ENCODE measurements at places on chromosomes 3 and 15.
A peak's percentile ranks its signal among the peaks of the same experiment; 100 is the strongest.

- DNase-seq = no peak
Measured at GRCh38 chr3:4749567-4750002, 229.7 kb upstream of the BHLHE40 start.

DNA sequence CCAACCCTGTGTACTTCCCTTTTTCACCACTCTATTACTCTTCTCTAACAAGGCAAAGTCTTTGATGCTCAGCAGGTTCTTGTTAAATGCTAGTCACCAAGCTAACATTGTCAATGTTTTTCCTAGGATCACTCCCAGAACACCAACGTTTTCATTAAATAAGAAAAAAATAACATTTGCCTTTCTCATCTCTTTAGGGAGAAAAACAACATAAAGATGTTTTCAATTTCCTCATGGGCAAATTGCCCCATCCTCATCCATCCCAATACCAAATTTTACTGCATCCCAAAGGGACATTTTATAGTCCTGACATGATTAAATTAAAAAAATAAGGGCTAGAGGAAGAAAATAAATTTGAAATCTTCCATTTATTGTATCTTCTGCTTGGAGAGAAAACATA is 106.5 kb downstream of the SUCNR1 start:
- DNase-seq = no peak

DNA sequence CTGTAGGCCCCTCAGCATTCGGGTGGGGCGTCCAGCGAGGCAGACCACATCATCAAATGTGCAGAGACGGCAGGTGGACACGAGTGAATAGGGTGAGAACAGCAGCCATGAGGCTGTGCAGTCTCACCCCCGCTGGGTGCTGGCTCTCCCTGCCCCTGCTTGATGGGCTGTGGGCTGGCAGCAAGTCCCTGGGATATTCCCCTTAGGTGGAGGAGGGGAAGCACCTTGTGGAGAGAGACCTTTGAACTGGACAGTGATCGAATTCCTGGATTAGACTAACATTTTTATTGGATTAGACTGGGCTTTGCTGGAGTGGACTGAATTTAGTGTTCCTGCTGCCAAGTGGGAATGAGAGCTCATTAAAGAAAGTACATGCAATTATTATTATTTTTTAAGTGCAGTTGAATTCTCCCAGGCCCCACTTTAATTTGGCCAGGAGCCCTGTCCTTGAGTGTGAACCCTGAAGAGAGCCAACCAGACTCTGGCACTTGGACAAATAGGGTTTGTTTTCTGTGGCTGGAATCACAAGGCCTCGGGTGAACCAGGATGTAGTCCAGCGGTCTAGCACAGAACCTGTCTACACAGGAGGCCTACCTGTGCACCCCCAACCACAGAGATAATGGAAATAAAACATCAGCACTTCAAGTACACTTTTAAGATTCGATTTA is 193.1 kb downstream of the ABHD5 start:
- DNase-seq = no peak

DNA sequence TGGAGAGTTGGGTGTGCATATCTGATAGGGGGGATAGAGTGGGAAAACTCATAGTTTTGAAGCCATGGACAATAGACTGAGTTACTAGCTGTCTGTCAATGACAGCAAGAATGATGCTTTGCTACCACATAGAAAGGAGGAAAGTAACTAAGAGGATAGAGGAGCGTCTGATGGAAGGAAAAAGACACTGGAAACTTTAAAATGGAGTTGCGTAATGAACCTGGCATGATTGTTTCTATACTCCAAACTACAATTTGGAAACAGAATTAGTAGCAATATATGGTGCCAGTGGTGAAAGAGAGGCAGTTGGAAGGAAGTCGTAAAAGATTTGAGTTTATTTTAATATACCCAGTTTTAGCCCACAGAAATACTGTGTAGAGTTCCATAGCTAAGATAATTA is 163.6 kb downstream of the TUSC7 start:
- no peak for DNase-seq

DNA sequence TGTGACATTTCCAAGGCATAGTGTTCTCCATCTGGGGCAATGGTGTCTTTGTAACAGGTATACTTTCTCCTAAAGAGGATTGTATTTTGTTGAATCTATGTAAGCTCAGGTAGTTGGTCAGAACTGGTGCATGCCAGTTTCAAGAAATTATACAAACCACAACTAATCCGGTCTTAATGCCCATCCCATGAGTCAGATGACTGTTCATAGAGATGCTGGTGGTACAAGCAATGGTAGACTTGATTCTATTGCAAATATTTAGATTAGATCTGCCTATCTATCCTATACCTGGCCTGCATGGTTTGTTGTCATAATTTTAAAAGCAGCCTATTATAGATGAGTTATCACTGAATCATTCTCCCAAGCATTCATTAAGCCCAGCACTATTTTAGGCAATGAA is 43.5 kb downstream of the ATP13A5 start:
- no peak for DNase-seq

- no peak for DNase-seq
Measured at GRCh38 chr3:45098310-45098709, 47.9 kb downstream of the CDCP1 start.

DNA sequence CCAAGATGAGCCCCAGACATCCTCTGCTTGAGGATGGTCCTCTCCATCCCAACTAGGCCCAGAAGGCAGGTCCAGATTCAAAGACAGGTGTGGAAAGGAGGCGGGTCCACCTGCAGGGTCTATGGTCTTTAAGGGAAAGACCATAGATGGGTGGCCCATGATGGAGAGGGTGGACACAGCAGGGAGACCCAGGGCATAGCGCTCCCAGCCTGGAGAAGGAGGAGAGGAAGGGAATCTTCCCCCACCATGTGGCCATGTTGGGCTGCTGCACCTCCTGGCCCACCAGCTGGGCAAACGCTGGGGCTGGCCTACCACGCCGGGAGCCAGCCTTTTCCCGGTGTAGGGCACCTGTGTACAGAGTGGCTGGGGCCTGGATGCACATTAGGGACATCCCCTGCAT is 265.2 kb upstream of the TLE3 start:
- peak; percentile 35 for DNase-seq

GRCh38 chr3:149198611-149199010 is 23.0 kb downstream of the CP start:
- DNase-seq = no peak

- DNase-seq = no peak
Measured at GRCh38 chr3:176611703-176612102, 585.6 kb downstream of the TBL1XR1 start.

DNA sequence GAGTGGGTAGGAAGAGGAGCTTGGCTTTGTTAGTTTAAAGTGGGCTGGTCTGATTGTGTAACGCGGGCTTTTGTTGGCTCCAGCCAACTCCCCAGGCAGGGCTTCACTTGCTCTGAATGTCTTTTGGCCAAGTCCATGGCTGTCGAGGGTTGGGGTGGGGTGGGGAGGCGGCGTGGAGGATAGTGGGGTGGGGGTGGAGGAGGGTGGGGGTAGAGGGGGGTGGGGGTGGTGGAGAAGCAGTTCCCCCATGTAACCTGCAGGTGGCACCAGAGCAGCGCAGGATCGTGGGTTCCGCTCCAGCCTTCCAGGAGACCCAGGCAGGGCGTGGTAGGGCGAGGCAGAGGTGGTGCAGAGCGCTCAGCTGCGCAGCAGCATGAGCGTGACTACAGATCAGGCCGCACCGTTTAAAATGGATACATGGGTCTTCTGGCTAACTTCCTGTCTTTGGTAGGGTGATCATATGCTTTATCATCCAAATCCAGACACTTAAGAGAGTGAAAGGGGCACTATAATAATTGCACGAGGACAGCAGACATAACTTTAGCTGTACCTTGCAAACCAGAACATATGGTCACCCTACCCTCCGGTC is 28.3 kb downstream of the GOLGA6A start:
- DNase-seq = peak; percentile 80

DNA sequence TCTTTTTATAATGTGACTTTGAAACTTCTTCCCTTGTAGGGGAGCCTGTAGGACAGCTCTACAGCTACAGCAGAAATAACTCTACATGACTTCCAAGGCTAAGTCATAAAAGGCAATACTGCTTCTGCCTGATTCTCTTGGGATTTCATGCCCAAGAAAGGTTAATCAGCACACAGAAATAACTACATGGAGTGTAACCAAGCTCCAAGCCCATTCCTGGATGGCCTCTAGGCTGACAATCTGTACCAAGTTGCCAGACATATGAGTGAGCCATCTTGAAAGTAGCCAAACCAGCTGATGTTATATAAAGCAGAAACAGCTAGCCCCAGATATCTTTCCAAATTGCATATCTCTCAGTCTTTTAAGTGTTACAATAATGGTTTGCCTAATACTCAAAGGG is 75.8 kb upstream of the OSTN start:
- DNase-seq = no peak

DNA sequence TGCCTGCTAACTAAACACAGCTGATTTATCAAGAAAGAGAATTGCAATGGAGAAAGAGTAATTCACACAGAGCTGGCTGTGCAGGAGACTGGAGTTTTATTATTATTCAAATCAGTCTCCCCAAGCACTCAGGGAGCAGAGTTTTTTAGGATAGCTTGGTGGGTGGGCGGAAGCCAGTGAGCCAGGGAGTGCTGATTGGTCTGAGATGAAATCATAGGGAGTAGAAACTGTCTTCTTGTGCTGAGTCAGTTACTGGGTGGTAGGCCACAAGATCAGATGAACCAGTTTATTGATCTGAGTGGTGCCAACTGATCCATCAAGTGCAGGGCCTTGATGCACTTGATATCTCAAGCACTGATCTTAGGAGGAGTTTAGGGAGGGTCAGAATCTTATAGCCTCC is 891.9 kb upstream of the CADM2 start:
- DNase-seq = no peak

DNA sequence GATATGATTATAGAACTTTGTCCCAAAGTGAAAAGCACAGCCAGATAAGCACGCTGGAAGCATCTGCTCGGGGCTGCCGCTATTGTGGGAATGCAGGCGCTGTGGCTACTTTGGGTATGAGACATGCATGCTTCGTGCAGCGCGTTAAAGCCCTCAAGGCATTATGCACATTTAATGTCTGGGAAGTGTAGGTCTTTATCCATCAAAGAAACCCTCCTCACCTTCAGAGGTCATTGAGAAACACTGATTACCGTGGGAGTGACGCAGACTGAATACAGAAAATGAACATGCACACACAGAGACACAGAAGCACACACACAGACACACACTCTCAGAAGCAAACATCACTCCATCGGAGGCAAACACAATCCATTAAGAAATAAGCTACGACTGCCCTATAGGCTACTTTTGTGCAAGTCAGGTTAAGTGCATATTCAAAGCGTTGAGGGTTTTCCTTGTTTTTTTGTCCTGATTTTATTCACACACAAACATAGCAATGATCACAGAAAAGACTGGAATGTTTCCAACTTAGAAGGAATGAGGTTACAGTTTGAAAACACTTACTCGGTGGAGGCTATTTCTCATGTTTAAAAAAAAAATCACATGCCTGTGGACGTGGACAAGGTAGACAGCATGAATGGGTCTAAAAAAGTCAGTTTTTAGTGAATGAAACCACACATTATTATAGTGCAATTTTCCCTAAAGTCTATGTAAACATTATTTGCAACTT is 68.5 kb downstream of the PLCH1 start:
- DNase-seq = no peak

- no peak for DNase-seq
Measured at GRCh38 chr3:2372306-2372705, 273.6 kb downstream of the CNTN4 start.

GRCh38 chr15:60590935-60591495 is 112.1 kb upstream of the ICE2 start:
- DNase-seq = peak; percentile 68

DNA sequence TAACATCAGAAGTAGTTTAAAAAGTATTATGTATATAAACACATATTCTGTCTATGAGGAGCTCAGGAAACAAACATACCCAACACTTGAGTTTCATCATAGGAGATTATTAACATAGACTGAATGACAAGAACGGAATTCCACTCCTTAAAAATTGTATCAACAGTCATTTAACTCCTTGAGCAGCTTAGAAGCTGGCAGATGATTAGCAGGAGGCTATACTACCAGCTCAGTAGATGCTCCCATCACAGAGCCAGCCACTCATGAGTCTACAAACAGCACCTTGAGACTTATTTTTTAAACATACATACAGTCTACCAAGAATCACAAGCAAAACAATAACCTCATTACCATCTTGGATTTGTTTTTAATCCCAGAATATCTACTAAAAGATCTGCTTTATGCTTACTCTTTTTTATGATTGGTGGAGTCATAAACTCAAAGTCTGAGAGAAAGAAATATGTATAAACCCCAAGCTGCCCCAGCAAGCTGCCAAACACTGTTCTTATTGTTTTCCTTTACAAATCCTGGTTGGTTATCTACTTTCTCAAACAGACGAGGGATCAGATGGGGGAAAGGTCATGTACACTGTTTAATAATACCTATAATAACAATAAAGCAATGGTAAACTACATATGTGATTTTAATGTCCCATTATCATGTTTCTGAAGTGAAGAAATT is 59.5 kb downstream of the CBLB start:
- no peak for DNase-seq

GRCh38 chr3:134485075-134485717 is 589 bp downstream of the ANAPC13 start:
- no peak for DNase-seq

DNA sequence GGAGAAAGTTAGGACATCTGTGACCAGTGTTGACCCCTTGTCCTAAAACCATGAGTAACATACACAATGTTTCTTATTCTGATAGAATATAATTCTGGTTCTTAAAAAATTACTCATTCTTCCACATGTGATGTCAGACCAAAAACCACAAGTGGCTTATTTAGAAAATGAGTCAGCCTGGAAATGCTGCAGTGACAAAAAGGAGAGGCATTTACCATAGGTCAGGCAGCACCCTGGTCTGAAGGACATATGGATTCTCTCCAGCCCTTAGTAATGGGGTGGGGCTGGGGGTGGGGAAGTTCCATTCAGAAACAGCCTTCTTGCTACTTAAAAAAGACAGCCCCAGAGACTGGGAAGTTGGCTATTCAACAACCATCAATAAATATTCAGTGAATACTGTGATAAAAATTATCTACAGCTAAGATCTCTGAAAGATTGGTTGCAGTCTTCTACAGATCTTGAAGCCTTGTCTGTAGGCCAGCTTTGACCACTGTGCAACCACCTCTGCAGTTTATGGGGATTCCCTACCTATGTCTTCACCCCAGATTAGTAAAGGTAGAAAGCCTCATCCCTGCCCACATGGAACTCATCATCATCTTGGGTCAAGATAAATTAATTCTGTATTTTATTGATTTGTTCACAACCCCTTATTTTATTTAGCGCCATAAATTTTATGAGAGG is 34.9 kb upstream of the TIMP4 start:
- DNase-seq = no peak

- no peak for DNase-seq
Measured at GRCh38 chr3:50264964-50265485, 3.9 kb upstream of the SEMA3B start.

GRCh38 chr3:57910990-57911389 is 97.2 kb upstream of the FLNB start:
- no peak for DNase-seq

GRCh38 chr15:68299436-68299835 is 21.9 kb downstream of the FEM1B start:
- no peak for DNase-seq

GRCh38 chr15:37733628-37734027 is 200.8 kb upstream of the TMCO5A start:
- no peak for DNase-seq

- no peak for DNase-seq
Measured at GRCh38 chr3:42900226-42901072, 5.5 kb upstream of the ZNF662 start.

- no peak for DNase-seq
Measured at GRCh38 chr3:117692416-117692995, 982.9 kb downstream of the TUSC7 start.

GRCh38 chr15:85496551-85497171 is 116.3 kb downstream of the AKAP13 start:
- DNase-seq = no peak
